ENCODE measurements at places on chromosomes 5 and 9.

- H3K36me3 ChIP-seq: peaks cover 30% of the 10 kb centered on the region
- DNase-seq: no peak
- H3K27me3 ChIP-seq: no peaks in the 10 kb centered on the region
- H3K4me1 ChIP-seq: peaks cover 5% of the 10 kb centered on the region
- H3K27ac ChIP-seq: no peak overlapping the region
- no peak overlapping the region for H3K4me3 ChIP-seq
Observed at GRCh38 chr5:6594066-6594465, 38.8 kb downstream of the NSUN2 start.

DNA sequence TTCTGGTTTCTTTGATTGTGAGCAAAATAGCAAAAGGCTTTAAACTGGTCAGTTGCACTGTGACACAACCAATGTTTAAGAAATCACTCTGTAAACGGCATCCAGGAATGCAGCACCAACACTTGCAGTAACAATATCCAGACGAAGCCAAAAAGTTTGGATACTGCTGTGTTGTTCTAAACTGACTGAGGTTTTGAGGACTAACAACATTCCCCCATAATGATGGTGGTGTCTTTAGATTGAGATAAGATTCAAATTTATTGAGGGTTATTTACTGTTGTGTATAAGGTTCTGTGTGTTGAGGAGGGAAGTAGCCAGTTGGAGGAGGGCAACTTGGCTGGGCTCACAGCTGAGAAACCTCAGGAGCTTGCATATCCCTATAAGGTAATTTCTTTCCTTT is 353.6 kb downstream of the BNC2 start:
- peak overlapping the region; percentile 74 for H3K27ac ChIP-seq
- H3K4me1 ChIP-seq: peaks cover 64% of the 10 kb centered on the region
- DNase-seq: no peak
- no peaks in the 10 kb centered on the region for H3K36me3 ChIP-seq
- H3K27me3 ChIP-seq: no peaks in the 10 kb centered on the region
- H3K4me3 ChIP-seq: no peak overlapping the region

DNA sequence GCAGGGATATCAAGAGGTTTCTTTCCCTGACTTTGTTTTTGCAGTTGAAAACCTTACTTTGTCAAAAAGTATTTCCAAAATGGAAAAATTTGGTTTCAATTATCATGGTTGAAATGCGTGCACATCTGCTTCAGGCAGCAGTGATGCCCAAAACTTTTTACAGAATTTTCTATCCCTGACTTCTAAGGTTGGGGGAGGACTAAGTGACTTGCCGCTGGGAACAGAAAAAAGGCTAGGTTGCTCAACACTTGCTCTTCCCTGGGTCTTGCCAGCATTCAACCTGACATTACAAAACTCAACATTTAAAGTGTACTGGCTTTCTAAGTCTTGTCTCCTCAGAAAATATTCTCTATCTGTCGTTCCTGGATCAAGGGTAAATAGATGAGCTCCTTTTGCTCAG is 4.7 kb downstream of the KLHL3 start:
- H3K27ac ChIP-seq: no peak overlapping the region
- DNase-seq: no peak
- no peak overlapping the region for H3K4me3 ChIP-seq

- H3K36me3 ChIP-seq: no peaks in the 10 kb centered on the region
- no peak overlapping the region for H3K27ac ChIP-seq
- H3K4me3 ChIP-seq: no peak overlapping the region
- H3K27me3 ChIP-seq: no peaks in the 10 kb centered on the region
- no peaks in the 10 kb centered on the region for H3K4me1 ChIP-seq
Observed at GRCh38 chr9:6733831-6734230, 23.9 kb upstream of the KDM4C start.

GRCh38 chr9:15189481-15189880 is 117.5 kb downstream of the TTC39B start:
- H3K36me3 ChIP-seq: peaks cover 69% of the 10 kb centered on the region
- no peaks in the 10 kb centered on the region for H3K27me3 ChIP-seq
- DNase-seq: no peak
- H3K4me3 ChIP-seq: no peak overlapping the region
